Posterior vena cava (tissue), 2 donors: ENCODE measurements at places on chromosomes 13 and 19. TPM values are rescaled to one million over a fixed set of nuclear protein-coding genes. Genes with fewer than 3 reads are reported as not detected.
A peak's percentile ranks its signal among the peaks of the same experiment; 100 is the strongest.

The SUCLA2 gene
- total RNA-seq: 44.1 TPM

The FCAR gene
- total RNA-seq: 5.8 TPM

The HAUS8 gene
- 4.2 TPM for total RNA-seq

The KCNC3 gene
- 0.83 TPM for total RNA-seq

The CGB3 gene
- total RNA-seq: not detected

The MYCBP2 gene
- total RNA-seq: 153 TPM

The COG6 gene
- total RNA-seq: 54.4 TPM

The ICAM3 gene
- 7.9 TPM for total RNA-seq

The ZNF296 gene
- 0.48 TPM for total RNA-seq

The SLITRK6 gene
- total RNA-seq: 0.32 TPM

The OR7C1 gene
- total RNA-seq: not detected

The CCDC70 gene
- not detected for total RNA-seq

- no peak for DNase-seq
These were observed 149.5 kb upstream of the TSHZ3 start for GRCh38 chr19:31498781-31499180.

DNA sequence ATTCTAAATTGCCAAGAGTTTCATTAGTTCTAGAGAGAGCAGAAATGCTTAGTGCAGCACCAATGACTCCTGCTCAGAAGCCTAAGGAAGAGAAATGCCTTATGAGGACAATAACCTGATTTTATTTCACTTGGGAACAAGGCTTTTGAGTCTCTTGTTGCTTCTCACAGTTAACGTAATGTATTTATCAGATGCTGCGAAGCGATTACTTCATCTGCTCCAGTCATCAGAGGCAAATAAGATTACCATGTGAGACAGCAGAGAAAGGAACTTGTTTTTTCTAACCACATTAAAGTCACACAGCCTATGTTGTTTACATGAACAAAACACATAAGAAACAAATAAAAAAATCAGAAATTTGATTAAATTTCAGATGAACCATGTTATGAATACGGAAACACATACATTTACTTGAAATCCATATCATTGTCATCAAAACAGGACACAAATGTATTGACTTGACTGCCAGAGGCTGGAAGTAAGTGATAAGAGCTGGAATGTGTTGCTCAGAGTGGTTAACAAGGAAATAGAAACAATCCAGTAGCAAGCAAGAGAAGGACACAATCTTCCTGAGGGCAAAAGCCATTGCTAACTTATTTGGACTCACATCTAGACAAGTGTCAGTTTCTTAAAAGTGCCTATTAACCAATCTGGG, 147.3 kb downstream of the LHFPL6 start:
- DNase-seq: no peak

DNA sequence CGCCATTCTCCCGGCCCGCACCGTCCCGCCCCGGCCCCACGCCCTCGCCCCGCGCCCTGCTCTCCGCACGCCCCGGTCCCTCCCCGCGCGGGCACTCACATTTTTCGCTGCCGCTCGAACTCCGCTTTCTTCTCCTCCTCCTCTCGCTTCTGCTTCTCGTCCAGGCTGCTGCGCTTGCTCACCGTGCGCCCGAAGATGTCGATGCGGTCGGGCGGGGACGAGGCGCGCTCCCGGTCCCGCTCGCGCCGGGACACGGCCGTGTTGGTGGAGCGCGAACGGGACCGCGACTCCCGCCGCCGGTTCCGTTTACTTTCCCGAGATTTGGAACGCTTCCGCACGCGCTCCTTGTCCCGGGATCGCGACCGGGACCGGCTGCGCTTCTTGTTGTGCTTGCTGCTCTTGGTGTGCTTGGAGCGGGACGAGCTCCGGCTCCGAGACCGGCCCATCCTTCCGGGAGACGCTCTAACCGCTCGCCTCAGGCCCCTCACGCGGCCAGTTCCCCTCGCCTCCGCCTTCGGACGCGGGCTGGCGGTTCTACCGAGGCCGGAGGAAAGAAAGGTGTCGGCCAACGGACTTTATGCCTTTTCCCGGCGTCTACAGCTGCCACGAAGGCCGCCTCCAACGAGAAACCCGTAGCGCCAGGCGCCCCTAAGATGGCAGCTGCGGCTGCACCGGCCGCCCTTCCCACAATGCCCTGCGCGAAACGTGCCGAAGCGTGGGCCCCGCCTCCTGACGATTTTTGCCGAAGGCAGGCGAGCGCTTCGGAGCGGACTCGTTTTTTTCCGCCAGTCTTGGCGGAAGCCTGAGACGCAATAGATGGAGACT, at the start of gene ARGLU1:
Gene ARGLU1 (minus strand): TSS at position 664 of the 825 bp plus-strand sequence. CDS start 218 bp downstream, at position 446.
- DNase-seq: peak; percentile 99

GRCh38 chr13:41858780-41859179, 102.1 kb downstream of the VWA8 start:
- no peak for DNase-seq

DNA sequence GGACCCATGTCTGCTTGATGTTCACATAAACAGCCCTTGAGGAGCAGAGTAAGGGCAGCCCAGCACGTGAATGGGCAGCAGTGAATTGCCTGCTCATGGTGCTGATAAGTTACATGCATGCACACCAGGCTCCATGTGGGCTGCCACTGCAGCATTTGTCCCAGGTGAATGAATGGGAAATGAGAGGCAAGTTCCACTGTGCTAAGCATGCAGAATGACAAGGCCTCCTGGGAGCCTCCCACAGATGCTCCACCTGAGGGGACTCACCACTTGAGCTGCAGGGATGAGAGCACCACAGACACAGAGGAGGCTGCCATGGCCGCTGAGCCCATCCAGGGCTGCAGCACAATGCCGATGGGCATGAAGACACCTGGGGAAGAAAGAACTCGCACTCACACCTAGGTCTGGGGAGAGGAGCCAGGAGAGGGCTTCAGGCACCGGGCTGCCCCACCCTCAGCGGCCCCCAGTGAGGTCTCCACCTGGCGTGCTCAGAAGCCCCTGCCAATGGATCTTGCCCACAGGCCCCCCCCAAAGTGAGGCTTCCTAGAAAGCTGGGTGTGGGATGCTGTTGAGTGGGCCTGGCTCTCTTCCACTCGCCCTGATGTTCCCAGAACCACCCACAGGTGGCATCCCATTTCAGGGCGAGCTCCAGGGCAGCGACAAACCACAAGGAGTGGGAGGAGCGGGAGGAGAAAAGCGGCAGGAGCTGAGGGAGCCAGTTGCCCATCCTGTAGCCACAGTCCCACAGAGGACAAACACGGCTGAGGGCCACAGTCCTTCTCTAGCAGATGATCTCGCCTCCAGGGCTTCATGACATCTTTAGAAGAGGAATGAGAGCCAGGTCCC, 73.8 kb downstream of the CCDC70 start:
- DNase-seq: peak; percentile 52

- no peak for DNase-seq
These were observed 16.5 kb upstream of the NDUFS7 start for GRCh38 chr19:1366899-1367870.

DNA sequence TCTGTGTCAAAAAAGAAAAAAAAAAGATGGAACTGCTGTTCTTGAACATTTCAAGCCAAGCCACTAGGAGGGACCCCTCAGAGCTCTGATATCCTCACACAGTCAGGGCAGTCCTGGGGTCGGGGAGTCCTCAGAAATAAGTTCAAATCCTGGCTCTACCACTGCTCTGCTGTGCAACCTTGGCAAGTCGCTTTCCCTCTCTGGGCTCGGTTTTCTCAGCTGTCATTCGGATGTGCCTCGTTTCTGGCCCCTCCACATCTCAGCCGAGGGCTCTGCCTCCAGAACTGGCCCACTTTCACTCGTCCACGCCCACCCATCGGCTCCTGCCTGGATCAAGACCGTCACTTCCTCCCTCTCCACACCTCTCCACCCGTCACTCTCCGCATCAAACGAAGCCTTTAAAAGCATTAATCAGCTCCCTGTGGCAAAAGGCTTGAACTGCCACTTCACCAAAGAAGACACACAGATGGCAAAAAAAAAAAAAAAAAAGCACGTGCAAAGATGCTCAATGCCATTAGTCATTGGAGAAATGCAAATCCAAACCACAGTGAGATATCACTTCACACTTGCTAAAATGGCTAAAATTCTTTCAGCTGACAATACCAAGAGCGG, 7.4 kb upstream of the ZNRF4 start:
- DNase-seq: no peak

- no peak for DNase-seq
These were observed 4.7 kb upstream of the ZNF428 start for GRCh38 chr19:43623889-43624670.

- no peak for DNase-seq
These were observed 246.4 kb upstream of the ZNF507 start for GRCh38 chr19:32098968-32099367.

GRCh38 chr19:45280471-45280961, 29.4 kb downstream of the MARK4 start:
- no peak for DNase-seq

DNA sequence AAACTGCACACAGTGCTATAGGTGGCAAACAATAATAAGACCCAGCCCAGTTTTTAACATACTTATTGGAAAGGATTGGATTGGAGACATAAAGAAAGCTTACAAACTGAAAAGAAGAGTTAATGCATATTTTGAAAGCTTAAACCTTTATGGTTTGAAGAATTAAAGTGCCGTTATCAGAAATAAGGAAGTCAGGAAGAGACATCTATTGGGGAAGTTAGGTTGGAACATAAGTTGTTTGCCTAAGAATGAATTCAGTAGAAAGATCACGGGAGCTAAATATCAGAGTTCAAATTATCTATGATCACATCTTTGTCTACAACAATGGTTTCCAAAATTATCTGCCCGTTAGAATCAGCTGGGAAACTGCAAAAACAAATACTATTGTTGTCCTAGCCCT, 767.9 kb downstream of the PCDH9 start:
- no peak for DNase-seq

DNA sequence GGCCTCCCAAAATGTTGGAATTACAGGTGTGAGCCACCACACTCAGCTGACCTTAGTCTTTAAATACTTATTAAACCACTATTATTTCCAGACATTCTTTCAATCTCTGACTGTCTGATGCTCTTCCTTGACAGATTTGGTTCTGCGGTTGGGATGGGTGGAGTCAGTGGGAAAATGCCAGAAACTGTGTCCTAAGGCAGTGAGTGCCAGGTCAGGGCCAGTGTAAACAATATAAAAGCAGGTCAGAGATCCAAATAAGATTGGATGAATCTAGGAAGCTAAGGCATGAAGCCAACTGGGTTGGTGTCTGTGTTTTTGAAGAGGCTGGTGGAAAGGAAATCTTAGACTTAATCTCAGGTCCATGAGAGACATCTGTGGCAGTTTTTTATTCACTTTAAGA, 74.7 kb downstream of the KLF5 start:
- no peak for DNase-seq

- no peak for DNase-seq
These were observed 31.1 kb downstream of the RB1 start for GRCh38 chr13:48334534-48335127.

DNA sequence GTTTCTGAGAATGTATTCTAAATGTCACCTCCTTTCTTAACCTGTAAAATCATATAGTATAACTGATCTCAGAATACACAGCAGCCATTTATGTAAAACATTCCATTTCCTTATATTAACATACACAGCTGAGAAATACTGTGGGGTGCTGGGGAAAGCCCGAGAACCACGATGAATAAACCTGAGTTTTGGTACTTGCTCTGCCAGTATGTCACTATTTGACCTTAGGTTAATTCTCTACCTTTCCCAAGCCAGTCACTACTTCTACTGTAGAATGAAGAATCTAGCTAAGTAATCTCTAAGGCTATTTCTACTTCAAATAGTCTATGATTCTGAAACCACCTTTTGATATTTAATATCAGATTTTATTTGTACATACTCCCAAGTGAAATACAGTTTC, 173.7 kb downstream of the TBC1D4 start:
- DNase-seq: no peak

- DNase-seq: peak; percentile 88
These were observed at the start of gene JAK3 for GRCh38 chr19:17847538-17848366. JAK3 (minus strand) TSS chr19:17847982; CDS start chr19:17844417, 3,565 bp downstream.

- peak; percentile 90 for DNase-seq
These were observed 11.7 kb downstream of the CIC start for GRCh38 chr19:42280815-42281145.

GRCh38 chr19:47305309-47305751, 4.3 kb upstream of the C5AR1 start:
- peak; percentile 91 for DNase-seq

DNA sequence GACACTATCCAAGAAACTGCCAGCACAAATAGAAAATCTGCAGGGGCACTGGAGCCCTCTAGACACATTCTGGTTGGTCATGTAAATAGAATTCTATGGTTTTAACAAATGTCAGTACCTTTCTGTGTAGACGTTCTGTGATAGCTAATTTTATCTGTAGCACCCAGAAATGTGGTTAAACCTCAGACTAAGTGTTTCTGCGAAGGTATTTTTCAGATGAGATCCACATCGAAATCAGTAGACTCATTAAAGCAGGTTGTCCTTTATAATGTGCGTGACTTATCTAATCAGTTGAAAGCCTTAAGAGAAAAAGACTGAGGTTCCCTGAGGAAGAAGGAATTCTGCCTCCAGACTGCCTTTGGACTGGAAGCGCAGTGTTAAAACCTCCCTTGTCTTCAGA, 922.9 kb downstream of the EFNB2 start:
- no peak for DNase-seq

DNA sequence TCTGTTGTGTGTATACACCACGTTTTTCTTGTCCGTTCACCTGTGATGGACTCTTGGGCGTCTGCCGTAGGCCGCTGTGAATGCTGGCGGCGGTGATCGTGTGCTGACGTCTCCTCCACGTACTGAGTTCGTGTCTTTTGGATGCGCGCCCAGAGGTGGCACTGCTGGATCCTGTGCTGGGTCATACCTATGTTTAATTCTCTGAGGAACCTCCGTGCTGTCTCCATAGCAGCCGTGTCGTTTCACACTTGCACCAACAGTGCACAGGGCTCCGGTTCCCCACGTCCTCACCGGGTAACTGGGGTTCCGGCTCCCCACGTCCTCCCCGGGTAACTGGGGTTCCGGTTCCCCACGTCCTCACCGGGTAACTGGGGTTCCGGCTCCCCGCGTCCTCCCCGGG, 56.2 kb downstream of the ATP11A start:
- DNase-seq: peak; percentile 59
